Kidney tubule cell (primary cell): ENCODE measurements at places on chromosomes 16 and 17.

GRCh38 chr17:34464812-34465211 lies 101.8 kb upstream of the CCL1 start:
- no peak for DNase-seq

DNA sequence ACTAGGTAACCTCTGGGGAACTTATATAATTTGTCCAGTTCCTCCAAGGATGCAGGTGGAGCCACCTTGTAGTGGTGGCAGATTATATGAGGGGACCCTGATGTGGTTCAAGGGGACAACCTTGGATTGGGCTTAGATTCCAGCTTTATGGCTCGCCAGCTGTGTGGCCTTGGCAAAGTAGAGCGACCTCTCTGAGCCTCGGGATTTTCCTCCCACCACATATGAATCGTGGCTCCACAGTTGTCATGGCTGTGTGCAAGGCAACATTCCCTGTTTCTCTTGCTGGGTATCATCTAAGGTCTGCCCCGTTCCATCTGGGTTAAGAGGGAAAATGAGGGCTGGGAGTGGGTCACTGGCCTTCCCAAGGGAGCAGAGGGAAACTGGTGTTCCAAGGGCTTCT lies 104.6 kb downstream of the RAB11FIP4 start:
- DNase-seq, result no peak

- no peak for DNase-seq
Measured at GRCh38 chr17:82386881-82387704, 15.5 kb downstream of the UTS2R start.

DNA sequence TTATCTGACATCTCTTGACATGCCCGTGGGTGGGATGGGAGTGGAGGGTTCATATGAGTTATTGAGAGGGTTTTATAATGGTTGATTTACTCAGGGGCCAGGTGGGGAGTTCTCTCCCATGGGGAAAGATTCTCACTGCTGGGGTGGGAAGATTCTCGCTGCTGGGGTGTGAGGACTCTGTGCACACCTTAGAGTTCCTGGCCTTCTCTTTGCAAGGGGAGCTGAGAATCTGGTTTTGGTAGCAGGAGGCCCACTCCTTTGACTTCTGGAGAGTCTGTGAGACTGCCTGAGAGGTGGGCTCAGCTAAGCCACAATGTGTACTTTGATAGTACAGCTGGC lies 31.5 kb downstream of the TBX4 start:
- DNase-seq, result no peak

DNA sequence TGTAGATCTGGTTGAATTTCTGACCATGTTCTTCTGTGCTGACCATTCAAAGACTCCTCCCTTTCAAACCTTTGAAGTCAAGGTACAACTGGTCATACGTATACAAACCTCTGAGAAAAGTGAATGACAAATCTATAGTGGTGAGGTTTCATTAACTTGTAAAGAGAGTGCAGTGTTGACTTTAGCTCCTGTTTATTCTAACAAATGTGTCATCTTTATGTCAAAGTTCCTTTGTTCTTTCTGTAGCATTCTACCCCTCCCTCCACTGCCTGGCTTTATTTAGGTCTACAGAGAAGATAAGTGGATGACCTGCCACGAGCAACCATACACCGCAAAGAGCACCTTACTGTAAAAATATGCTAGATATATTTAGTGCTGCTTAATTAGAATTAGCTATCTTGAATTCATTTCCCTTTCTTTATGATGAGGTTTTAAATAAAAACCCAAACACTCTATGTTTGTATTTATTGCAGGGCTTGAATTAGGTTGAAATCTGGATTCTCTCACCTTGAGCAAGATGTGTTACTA lies 520.0 kb upstream of the CDH11 start:
- no peak for DNase-seq

- DNase-seq, result no peak
Measured at GRCh38 chr17:57602896-57603295, 142.2 kb downstream of the CCDC182 start.

GRCh38 chr17:8788998-8789397 lies 10.2 kb downstream of the MFSD6L start:
- no peak for DNase-seq

DNA sequence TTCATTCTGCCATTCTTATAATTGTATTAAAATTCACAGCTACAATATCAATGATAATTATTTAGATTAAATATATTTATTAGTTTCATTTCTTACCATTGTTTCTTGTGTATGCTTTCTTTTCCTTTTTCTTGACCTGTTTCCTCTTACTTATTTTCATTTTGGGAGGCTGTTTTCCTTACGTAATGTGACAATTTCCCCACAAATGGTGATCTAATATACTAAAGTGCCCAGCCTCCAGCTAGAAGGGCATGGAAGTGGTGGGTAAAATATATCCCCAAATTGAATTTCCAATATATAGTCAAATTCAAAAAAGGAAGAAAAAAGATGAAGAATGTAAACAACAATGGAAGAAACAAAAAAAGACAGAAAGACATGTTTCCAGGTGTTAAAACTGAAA lies 1.5 kb upstream of the ABCA6 start:
- no peak for DNase-seq

DNA sequence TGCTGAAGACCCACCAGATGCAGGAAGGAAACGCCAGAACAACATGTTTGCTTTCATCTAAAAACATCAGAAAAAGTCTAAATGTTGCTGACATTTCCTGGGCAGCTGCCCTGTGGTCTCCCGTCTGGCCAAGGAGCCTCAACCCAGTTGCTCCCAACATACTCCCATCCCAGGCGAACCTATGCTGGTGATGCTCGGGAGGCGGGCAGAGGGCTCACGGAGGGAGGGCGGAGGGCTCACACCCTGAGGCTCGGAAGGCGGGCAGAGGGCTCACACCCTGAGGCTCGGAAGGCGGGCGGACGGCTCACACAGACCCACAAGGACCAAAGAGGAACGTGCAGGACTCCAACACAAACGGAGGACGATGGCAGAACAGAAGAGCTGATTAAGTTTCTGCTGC lies 135.4 kb downstream of the ANKRD11 start:
- DNase-seq, result no peak

DNA sequence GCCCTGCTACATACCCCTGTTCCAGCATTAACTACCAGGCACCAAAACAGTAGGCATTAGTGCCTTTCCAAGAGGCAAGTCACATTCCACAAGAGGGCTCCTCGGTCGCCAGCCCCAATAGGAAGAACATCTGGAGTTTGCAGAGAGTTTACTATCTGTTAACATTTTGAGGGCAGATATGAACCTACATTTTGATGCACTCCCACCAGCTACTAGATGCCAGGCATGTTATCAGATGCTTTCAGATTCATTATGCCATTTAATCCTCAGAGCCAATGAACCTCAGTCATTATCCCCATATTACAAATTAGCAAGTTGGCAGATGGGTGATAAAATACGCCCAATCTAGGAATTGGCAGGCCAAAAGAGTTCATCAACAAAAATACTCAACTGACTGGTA lies 4.2 kb upstream of the CMTM2 start:
- no peak for DNase-seq

- DNase-seq, result no peak
Measured at GRCh38 chr17:54559883-54560282, 340.8 kb upstream of the TOM1L1 start.

- peak; percentile 91 for DNase-seq
Measured at GRCh38 chr17:350706-351448, 1.7 kb downstream of the RPH3AL start.

DNA sequence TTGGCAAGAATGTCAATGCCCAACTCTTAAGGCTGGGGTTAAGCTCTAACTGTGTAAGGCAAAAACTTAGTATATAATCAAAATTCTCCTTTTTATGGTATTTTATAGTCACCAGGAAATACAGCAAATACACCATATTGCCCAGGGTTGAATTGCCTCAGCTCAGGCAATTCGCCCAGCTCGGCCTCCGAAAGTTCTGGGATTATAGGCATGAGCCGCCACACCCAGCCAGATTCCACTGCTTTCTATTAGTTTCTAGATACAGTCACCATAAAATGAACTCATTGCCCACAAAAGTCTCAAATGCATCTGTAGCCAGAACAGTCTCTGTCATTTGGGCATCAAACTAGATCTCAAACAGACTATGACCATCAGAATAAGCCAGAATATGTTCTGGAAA lies 238.7 kb upstream of the TOX3 start:
- no peak for DNase-seq

DNA sequence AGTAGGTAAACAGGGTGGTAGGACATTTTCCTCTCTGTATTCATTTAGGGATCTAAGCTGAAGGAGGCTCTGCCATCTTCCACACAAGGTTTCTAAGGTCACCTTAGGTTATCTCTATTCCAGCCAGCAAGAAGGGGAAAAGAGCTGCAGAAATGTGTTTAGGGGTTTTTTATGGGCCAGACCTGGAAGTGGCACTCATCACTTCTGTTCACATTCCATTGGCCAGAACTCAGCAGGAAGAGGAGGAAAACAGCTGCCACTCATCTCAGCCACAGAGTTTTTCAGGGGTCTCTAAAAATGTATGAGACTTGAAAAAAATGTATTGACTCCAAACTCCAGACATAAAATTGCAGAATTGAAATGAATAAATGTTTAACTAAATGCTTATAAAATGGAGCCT lies 65.8 kb downstream of the FTO start:
- no peak for DNase-seq
